Natural killer cell (primary cell): ENCODE measurements at places on chromosomes 11 and 22. TPM values are rescaled to one million over a fixed set of nuclear protein-coding genes. Genes with fewer than 3 reads are reported as not detected.

- no peak for DNase-seq
Observed at GRCh38 chr11:95337972-95338429, 107.0 kb upstream of the SESN3 start.

Gene SYT8
- not detected for total RNA-seq

Gene ELMOD1
- total RNA-seq = not detected

Gene PAK1
- 18.8 TPM for total RNA-seq
